ENCODE measurements at places on chromosomes 5 and 9. TPM values are rescaled to one million over a fixed set of nuclear protein-coding genes. Genes with fewer than 3 reads are reported as not detected.

The CCDC192 gene
- total RNA-seq = not detected

The GABRA6 gene
- not detected for total RNA-seq

The OR1Q1 gene
- total RNA-seq = not detected

The DND1 gene
- total RNA-seq = 0.14 TPM

The SAP30L gene
- 22.6 TPM for total RNA-seq
